ENCODE measurements at places on chromosomes 4 and X.

- DNase-seq: no peak
These were observed 1.1 kb downstream of the PJA1 start for GRCh38 chrX:69163936-69164741.

GRCh38 chr4:8644966-8645752, 52.6 kb downstream of the CPZ start:
- DNase-seq: no peak

- peak; percentile 3 for DNase-seq
These were observed 1544.1 kb upstream of the ADGRL3 start for GRCh38 chr4:59655996-59656395.

DNA sequence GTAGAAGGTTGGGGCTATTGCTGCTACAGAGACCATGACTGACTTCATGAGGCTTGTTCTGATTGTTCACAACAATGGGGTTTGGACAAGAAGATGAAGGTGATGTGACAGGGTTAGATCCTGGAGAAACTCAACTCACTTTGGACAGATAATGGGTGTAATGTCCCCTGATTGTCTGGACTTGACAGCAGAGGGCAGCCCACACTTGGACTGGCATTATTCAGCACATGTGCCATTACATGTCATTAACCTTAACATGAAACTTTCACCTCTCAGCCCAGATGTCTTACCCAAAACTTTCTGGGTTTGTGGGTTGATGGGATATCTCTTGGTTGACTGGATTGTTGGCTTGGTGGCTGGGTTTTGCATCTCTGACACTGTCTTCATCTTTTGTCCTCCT, 101.5 kb downstream of the MXRA5 start:
- peak; percentile 12 for DNase-seq

DNA sequence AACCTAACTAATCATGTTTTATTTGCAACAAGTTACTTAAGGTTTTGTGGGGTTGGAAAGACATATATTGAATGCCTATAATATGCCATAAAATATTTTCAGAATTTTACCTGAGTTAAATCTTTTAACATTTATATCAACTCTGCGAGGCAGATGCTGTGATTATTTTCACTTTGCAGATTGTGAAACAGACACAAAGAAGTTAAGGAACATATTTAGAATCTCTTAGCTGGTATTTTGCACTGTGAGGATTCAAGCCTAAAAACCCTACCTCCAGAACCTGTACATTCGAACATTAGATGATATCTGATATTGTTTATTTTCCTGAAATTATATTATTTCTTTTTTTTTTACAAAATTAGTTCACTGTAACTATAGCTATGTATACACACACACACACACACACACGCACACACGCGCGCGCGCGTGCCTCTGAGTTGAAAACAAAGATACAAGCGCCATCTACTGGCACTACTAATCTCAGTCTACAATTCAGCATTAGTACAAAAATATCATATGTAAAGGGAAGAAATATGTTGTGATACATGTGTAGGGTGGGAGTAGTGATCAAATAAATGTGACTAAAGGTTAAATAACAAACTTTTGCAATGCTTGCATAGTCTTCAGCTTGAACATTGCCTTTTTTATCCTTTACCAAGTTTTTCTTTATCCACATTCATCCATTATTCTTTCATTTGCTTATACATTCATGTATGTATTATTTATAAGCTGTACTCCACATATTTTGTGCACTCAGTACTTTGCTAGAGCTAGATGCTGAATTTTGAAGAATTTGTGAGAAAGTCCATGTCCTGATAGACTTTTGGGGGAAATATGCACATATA, 61.5 kb downstream of the ANXA10 start:
- DNase-seq: peak; percentile 22

DNA sequence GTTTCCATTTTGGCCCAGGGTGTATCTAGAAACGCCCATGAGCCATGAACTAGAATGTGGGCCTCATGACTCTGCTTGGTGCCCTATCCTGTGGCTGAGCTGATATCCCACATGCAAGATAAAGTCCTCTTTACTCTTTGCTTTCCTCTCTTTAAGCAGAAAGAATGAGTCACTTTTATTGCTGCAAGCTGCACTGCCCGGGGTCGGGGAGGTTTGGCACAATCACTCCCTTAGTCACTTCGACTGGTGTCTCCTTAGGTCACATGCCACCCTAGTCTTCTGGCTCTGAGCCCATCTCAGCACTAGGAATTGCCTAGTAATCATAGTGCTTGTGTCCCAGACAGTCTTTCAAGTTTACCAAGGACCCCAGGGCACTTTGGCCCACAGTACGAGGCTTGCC, 75.1 kb upstream of the CXorf66 start:
- DNase-seq: peak; percentile 0

GRCh38 chrX:47573341-47574075, 8.7 kb upstream of the TIMP1 start:
- no peak for DNase-seq

DNA sequence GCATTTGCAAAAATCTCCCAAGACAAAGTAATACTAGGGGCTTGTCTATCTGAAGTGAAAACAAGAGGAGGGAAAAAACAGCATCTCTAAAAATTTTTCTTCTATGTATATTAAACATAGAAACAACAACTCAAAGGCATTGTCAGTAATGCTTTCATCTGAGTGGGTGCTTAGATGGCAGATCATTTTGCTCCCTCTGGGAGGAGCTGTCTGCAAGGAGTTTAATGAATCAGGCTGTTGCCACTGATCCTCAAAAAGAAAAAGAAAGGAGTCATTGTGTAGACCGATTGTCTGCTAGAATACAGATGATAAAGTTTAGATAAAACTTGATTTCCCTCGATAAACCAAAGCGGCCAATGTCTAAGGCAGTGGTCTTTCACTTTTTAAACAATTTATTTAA, 49.7 kb upstream of the KLHL8 start:
- DNase-seq: peak; percentile 32

- no peak for DNase-seq
These were observed 17.4 kb downstream of the TMEM175 start for GRCh38 chr4:949656-950055.

DNA sequence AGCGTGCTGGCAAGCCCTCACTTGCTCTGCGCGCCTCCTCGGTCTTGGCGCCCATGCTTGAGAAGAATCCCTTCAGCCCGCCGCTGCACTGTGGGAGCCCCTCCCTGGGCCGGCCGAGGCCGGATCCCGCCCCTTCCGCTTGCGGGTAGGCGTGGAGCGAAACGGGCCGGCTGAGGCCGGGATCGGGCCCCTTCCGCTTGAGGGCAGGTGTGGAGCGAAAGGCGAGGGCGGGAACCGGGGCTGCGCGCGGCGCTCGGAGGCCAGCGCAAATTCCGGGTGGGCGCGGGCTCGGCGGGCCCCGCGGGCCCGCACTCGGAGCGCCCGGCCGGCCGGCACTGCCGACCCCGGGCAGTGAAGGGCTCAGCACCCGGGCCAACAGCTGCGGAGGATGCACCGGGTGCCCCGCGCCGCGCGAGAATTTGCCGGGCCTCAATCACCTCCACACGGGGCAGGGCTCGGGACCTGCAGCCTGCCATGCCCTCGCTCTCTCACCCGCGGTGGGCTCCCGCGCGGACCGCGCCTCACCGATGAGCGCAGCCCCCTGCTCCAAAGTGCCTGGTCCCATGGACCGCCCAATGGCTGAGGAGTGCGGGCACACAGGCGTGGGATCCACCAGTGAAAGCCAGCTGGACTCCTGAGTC, 58.1 kb upstream of the GBA3 start:
- no peak for DNase-seq

GRCh38 chr4:80307774-80308465, 27.6 kb upstream of the CFAP299 start:
- peak; percentile 12 for DNase-seq

DNA sequence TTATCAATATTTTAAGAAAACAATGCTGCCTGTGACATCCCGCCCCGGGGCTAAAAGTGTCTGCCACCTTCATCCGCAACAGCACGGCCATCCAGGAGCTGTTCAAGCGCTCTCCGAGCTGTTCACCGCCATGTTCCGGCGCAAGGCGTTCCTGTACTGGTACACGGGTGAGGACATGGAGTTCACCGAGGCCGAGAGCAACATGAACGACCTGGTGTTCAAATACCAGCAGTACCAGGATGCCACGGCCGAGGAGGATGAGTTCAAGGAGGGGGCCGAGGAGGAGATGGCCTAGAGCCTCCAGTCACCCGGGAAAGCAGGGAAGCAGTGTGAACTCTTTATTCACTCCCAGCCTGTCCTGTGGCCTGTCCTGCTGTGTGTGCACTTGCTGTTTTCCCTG, 12.1 kb upstream of the KLHL13 start:
- no peak for DNase-seq

DNA sequence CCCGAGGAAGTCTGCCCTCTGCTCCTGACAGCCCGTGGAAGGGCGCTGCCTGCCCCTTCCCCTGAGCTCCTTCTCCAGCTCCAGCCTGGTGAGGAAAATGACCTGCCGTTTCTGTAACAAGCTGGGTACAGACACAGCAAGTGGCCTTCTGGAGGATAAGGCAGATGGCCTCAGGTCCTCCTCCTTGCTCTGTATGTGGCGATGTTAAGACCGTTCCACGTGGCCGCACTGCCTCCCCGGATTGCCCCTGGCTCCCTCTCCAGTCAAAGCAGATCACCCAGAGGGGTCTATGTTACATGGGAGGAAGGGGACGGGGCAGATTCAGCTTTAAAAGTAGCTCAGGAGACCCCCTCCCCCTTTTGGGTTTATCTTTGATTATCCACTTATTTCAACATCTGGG, 80.3 kb upstream of the GATB start:
- no peak for DNase-seq

DNA sequence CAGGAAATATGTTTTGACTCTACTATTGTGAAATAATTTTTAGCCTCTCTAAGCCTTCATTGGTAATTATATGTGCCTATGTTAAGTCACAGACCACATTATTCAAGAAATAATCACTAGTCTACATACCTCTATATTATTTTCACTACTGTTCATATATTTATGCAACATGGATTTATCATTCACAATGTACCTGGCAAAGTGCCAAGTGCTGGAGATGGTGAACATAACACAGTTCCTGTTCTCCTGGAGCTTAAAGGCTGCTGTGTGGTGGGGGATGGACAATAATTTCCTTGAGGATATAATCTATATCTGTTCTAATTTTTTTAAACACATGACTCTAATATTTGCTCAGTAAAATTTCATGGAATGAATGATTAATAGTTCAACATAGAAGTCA, 527.7 kb upstream of the CXorf51A start:
- no peak for DNase-seq

- DNase-seq: no peak
These were observed 1.9 kb downstream of the SLC9A7 start for GRCh38 chrX:46757052-46757451.

DNA sequence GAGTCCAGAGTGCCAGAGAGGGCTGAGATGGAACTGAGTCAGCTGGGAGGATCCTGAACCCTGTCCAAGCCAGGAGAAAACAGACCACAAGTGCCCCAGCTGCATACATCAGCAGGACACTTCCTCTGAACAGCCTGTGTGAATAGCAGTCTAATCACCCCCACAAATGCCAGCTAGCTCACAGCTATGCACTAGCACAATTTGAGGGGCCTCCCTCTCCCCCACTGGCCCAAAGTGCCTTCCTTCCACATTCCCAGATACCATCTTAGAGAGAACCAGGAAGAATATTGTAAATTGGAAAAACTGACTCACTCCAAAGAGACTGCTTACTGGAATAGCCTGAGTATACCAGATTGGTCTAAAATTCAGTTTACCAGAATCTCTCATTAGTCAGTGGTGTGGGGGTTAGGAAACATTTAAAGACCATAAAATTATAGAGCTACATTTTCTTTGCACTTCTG, 292.6 kb upstream of the KLF3 start:
- DNase-seq: no peak

GRCh38 chrX:17737986-17738713, 857 bp downstream of the SCML1 start:
- no peak for DNase-seq

DNA sequence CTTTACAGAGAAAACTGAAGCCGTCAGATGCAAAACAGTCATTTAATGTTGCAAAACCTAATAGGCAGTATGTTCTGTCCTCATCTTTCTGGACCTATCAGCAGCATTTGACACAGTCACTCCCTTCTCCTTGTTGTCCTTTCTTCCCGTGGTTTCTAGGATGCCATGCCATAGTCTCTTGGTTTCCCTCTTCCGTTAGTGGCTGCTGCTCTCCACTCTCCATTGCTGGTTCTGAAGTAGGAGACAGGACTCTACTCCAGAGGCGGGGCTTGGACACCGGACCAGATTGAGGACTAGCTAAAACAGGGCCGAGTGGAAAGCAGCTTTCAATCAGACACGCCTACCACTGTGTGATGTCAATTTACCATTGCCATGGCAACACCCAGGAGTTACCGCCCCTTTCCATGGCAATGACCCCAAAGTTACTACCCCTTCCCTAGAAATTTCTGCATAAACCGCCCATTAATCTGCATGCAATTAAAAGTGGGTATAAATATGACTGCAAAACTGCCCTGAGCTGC, 88.8 kb upstream of the CCDC160 start:
- DNase-seq: no peak

DNA sequence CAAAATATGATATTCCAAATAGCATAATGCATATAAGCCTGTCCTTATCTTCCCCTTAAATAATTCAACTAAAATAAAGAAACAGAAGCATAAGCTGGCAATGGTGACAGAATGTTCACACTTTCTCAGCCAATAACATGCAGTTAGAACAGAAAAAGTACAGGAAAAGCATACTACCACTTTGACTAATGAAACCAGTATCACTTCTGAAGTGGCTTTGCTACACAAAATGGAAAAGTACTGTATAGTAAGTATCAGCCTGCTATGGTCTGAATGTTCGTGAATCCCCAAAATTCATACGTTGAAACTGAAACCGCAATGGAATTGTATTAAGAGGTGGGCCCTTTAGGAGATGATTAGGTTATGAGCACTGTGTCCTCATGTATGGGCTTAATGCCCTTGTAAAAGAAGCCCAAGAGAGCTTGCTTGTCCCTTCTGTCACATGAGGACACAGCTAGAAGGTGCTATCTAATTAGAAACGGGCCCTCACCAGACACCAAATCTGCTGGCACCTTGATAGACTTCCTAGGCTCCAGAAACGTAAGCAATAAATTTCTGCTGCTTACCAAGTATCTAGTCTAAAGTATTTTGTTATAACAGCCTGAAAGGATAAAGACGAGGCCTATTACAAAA, 102.6 kb downstream of the PRDM5 start:
- no peak for DNase-seq

DNA sequence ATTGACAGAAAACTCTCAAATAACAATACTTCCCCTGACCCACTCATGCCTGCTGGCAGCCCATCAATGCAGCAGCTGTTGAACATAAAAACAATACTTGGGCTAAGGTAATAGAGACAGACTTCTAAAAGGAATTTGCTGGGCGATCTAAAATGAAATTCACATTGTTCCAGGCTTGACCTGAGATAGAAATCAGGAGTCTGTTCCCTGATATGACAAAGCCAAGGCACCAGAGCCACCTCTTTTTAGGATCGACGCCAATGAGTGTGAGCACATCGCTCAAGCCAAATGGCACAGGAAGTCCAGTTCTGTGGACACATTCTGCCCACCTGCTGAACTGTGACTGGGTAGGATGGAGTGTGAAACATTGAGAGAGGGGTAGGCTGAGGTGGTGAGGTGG, 4.9 kb downstream of the SEPTIN11 start:
- no peak for DNase-seq

- peak; percentile 14 for DNase-seq
These were observed 31.8 kb downstream of the USP11 start for GRCh38 chrX:47264483-47265173.

GRCh38 chr4:87011340-87012034, 76.7 kb downstream of the AFF1 start:
- peak; percentile 53 for DNase-seq

- no peak for DNase-seq
These were observed 154.2 kb downstream of the SHOX start for GRCh38 chrX:784829-785228.

GRCh38 chrX:103674531-103675454, 11.7 kb downstream of the MORF4L2 start:
- no peak for DNase-seq

GRCh38 chrX:151183912-151184565, 7.7 kb downstream of the GPR50 start:
- no peak for DNase-seq
